ENCODE measurements at places on chromosomes 6 and 20.
A peak's percentile ranks its signal among the peaks of the same experiment; 100 is the strongest.

- no peak for DNase-seq
Measured at GRCh38 chr6:118781897-118782296, 112.1 kb upstream of the ASF1A start.

DNA sequence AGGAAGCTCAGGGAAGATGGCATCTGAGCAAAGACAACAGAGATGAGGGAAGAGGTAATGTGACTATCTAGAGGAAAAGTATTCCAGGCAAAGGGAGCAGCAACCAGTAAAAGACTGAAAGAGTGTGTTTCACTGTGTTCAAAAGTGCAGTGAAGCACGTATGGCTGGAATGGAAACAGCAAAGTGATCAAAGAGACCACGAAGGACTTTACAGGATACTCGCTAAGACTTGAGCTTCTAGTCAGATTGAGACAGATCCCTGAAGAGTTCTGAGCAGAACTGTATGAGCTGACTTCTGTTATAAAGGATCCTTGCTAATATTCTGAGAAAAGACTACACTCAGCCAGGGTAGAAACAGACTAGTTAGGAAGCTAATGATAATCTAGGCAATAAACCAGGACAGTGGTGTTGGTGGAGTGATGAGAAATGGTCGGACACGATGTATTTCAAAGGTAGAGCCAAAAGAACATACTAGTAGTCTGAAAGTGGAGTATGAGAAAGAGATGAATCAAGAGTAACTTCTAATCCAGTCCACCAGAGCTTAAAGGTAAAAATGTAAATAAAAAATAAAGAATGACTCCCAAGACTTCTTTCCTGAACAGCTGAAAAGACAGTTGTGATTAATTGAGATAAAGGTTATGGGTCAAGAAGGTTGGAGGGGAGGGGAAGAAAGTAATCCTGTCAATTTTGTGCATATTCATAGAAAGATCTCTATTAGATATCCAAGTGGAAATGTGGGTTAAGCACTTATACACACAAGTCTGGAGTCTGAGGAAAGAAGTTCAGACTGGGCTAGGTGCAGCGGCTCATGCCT lies 14.2 kb downstream of the SEC63 start:
- DNase-seq = no peak

- peak; percentile 82 for DNase-seq
Measured at GRCh38 chr6:131923356-131923755, 27.8 kb downstream of the CCN2 start.

- no peak for DNase-seq
Measured at GRCh38 chr6:167787896-167788562, 38.7 kb upstream of the AFDN start.

DNA sequence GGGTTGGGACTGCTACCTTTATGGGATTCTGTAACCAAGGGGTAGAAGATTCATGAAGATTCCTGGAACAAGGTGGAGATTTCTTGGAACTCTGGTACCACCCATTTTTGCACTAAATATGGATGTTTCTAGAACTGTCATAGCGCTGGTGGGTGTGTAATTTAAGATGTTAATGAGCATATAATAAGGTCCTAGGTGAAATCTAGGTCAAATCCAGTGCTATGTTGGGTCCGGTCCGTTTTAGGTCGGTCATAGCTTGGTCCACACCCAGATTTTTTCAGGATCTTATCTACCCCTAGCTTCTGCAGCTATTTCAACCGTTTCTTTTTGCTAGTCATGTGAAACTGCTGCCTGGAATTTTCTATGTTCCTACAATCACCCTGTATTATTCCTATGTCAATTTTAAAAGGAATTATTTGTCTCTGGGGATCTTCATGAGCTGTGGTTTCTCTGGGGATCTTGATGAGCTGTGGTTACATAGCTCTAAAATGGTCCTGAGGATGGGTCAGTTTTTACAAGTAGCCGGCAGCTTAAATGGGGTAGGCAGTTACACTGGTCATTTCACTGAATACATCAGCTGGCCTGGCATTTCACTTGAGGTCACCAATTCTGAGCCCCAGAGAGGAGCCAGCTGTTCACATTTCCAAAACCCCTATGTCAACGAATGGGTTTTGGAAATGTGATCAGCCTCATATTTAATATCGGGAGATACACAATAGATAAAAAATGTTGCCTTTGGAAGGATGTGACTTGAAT lies 652.3 kb upstream of the FLRT3 start:
- DNase-seq = no peak

DNA sequence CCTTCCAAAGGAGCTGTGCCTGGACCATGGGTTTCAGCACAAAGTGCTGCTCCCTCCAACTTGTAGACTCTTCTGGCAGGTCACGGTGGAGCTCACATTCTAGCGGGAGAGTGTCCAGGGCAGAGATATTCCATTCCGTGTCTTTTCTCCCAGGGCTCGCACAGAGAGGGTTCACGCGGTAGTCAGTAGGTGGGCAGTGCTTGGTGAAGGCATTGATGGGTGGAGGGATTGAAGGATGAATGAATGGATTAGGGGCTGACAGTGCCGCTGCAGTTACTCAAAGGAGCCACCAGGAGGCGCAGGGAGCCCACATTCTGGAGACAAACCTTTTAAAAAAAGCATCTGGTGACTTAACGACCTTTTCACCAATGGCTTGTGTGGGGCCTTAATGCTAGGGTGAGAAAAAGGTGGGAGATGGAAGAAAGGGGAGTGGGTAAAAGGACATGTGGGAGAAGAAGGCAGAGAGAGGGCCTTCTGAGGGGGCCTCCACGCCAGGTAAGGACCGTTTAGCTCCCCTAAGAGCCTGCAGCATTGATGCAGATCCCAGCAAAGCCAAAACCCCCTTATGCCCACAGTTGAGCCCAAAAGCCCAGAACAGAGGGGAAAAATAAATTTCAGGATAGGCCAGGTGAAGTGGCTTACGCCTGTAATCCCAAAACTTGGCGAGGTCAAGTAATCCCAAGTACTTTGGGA lies 17.5 kb upstream of the FAM110A start:
- DNase-seq = peak; percentile 82

- DNase-seq = no peak
Measured at GRCh38 chr20:59776059-59776603, 157.3 kb downstream of the SYCP2 start.

DNA sequence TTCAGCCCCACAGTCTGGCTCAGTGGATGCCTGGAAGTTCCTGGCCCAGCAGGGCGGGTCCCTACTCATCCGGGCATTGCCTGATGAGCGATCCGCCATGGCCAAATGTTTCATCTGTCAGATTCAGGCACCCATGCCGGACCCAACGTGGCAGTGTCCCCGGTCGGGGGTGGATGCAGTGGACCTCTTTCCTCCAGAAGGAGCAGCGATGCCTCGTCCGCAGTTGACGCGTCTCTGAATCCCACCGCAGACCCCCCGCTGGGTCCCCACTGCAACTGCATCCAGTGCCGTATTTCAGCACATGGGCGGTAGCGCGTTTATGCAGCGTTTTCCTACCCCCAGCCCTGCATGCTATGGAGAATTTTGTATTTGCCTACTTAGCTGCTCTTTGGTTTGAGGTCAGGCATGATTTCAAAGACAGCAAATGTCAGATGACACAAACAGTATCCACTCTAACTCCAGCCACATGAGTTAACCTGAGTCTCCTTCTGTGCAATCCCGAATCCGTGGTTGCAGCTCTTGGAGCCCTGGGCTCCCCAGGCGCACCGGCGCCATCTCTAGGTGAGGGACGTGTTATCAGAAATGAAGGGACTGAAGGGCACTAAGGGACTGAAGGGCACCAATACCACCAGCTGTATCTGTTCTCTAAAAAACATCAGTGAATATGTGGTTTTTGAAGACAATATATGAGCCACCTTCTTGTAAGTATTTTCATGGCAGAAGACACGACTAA lies 72.6 kb upstream of the THBS2 start:
- peak; percentile 41 for DNase-seq

DNA sequence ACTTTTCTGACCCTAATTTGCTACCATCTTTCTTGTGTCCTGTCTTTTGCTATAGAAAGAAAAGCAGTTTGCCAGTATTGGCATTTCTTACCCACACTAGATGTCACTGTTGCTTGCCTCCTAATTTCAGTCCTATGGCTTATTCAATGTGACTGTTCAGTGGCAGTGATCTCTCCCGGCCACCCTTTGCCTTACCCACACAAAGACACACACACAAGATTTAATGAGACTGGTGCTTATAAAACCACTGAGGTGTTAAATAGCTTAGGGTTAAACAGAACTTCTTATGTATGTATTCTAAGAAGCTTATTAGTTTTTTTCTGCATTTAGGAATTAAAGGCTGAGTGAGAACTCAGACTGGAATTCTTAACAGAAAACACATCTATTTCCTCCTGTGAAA lies 233.6 kb upstream of the ASCC3 start:
- DNase-seq = no peak

DNA sequence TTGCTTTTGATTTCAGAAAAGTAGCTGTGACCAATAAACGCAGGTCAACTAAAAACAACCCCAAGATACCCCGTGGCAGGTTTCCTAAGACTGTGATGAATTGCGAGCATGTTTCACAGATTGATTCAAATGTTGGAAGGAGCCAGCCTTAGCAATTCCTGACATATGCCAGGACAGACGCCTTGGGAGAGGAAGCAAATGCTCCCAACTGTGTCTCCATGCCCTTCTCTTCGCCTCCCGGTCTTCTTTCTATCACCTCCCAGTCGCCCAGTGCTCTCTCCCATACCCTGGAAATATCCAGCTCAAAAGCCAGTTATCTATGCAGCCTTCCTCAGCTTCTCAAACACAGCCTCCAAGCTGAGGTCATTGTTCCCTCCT lies 32.0 kb downstream of the KIAA0319 start:
- no peak for DNase-seq

DNA sequence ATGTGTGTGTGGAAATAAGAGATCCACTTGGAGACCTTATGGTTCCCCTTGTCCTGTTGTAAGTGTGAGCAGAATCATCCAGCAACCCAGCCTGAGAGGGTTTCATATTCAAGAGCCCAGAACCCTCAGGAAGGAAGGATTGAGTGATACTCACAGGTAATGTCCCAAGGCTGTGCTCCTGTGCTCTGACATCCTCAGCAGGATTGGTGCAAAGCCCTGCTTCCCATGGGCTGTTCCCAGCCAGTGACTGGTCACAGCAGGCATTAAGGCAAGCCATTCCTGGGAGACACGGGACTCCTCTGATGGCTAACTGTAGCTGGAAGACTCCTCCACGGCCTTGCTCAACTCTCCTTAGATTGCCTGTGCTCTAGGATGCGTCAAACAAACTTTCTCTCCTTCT lies 33.8 kb upstream of the HLA-G start:
- no peak for DNase-seq

DNA sequence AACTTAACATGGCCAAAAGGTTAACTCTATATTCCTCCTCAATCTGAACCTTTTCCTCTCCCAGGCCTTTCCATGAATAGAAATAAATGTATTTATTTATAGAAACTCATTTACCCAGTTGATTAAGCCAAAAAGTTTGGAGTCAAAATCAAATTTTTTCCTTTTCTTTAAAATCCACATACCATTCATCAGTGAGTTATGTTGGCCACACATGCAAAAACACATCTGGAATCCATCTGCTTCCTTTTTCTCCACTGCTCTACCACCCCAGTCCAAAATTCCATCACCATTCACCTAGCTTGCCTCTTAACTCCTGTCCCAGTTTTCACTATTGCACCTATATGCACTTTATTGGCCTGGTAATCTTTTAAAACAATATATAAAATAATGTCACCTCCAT lies 62.4 kb upstream of the TMEM200A start:
- no peak for DNase-seq

DNA sequence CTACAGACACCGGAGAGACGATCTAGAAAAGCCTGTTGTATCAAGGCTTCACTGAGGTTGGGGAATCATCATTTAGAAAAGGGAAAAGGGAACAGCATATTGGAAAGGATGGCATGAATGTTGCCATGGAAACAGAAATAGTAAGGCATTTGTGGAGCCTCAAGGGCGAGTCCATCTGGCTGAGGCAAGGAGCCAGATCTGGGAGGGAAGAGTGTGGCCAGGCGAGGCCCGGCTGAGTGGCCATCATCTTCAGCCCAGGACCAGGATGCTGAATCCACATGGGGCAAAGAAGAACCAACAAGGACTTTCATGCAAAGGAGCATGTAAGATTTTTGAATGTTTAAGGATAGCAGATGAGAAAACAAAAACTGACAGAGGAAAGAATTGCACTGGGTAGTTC lies 85.8 kb downstream of the MAP3K5 start:
- no peak for DNase-seq

DNA sequence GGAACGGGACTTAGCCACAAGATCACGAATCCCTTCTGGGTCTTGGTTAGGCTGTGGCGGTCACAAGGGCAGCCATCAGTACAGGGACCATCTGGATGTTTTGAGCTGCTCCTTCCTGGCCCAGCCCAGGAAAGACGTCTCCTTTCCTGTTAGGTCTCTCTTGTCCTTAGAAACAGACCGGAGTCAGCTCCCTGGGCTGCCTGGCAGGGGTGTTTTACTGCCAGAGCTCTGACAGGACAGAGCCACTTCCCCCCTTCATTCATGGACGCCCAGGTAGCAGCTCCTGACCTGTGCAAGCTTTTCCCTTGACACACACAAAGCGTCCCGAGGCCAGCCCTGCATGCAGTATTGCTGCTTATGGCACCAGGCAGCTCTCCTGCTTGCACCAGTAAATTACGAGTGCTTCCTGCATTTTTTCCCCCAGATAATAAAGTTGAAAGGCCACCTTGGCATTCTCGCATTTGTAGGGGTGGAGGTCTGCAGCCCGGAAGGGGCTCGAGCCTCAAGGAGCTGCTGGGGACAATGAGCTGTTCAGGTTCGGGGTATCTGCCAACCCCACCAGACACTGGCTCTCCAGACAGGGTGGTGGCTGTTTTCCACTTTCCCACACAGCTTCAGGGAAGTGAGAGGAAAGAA lies 87.4 kb downstream of the NOL4L start:
- no peak for DNase-seq

DNA sequence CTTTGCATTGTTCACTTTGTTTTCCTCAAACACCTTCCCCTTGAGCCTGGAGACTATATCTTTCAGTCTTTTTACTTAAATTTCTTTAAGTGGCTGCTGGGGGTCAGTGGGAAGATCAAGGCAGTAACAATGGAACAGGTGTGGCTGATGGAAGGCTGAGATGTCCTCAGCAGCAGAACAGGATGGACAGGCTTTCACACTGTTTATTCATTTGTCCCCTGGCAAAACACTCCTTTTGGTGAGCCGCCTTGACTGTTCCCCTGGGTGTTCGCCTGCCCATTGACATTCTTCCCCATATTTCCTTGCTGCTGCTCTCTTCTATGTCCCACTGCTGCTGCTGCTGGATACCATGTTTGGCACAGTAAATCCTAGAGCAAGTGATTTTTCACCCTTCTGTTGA lies 38.1 kb downstream of the RNF144B start:
- no peak for DNase-seq

GRCh38 chr6:169858293-169858934 lies 107.0 kb downstream of the ERMARD start:
- DNase-seq = no peak

GRCh38 chr20:40785346-40785745 lies 96.3 kb upstream of the MAFB start:
- no peak for DNase-seq

GRCh38 chr6:107731422-107732319 lies 92.4 kb downstream of the SCML4 start:
- DNase-seq = no peak

- DNase-seq = no peak
Measured at GRCh38 chr6:161400671-161401070, 126.8 kb upstream of the AGPAT4 start.

- no peak for DNase-seq
Measured at GRCh38 chr6:80608881-80609280, 502.4 kb downstream of the BCKDHB start.
